Left renal pelvis (tissue), 4 donors: ENCODE measurements at places on chromosomes 1 and 21. TPM values are rescaled to one million over a fixed set of nuclear protein-coding genes. Genes with fewer than 3 reads are reported as not detected.

DNA sequence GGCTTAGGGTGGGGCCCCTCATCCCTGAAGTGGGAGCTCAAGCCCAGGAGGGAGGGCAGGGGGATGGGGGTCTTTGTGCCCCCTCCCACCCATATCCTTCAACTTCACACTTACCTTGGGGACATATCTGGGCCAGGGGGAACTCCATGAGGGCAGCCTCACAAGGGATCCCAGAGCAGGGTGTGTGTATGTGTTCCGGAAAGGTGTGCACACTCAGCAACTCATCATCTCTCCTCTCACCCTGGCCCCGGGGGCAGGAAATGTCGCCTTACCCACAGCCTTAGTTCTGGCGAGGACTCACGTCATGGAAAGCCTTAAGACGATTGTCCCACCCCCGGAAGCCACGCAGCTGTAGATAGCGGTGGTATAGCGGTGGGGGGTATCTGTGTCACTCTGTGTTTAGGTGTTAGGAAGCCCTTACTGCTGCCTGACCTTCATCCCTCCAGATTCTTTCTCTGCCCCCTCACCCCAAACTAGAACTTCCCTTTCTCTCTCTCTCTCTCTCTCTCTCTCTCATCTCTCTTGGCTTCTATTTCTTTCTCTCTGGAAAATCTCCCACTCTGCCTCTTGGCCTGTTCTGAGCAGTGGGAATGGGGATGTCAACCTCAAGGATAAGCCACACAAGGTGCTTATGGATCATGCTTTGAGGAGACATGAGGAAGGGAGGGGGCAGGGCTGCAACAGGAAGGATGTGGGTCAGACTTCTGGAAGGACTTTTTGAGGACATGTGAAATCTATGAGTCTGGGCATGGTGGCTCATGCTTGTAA is at the start of gene SH2D2A:
Gene SH2D2A (minus strand): TSS at position 288 of the 768 bp plus-strand sequence. CDS start 140 bp downstream, at position 148.
- no peak for DNase-seq

DNA sequence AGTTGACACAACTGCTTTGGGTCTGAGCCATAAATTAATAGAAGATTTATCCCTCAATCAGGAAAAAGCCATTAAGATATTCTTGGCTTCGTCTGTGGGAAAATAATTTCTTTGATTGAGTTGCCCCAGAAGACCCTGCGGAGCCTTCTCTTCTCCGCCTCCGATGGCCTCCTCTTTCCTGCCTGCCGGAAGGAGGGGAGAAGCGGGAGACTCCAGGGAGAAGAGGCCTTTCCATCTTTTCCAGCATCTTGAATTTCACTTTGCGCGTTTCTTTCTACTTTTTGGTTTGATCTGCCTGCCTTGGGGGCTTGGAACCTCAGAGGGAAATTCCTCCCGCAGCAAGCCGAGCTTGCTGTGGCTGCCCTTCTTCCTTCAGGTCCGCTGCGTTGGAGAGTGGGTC is 16.8 kb downstream of the HLX start:
- no peak for DNase-seq

DNA sequence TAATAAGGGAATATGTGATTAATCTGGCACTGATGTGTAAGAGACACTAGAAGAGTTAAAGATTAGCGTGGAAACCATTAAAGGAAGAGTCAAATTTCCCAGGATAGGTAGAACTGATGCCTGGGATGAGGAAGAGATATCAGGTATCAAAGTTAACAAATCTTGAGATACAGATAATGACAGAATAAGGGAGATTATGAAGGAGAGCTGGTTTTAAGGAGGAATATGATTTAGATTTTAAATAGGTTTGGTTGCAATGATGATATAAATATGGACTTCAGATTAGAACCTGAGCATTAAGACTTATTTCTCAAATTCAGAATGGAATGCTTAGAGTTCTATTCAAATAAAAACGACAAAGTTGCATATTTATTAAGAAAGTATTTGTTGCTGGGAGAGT is 26.2 kb downstream of the MAGI3 start:
- DNase-seq, result no peak

DNA sequence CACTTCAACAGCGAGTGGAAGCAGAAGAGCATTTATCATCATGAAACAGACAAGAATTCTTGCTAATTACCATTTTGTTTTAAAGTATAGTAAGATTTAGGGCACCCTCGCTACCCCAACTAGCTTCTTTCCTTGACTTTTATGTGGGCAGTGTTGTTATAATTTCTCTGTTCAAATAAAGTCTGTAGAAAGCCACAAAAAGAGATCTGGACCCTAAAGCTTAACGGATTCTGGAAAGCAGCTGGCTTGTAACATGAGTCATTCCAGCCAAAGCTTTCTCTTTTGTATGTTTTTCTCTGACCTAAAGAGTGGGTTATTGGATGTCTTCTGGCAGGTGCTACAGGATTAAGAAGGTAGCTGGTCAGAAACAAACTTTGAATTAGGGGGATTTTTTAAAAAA is 37.4 kb downstream of the RUNX1 start:
- DNase-seq, result no peak

DNA sequence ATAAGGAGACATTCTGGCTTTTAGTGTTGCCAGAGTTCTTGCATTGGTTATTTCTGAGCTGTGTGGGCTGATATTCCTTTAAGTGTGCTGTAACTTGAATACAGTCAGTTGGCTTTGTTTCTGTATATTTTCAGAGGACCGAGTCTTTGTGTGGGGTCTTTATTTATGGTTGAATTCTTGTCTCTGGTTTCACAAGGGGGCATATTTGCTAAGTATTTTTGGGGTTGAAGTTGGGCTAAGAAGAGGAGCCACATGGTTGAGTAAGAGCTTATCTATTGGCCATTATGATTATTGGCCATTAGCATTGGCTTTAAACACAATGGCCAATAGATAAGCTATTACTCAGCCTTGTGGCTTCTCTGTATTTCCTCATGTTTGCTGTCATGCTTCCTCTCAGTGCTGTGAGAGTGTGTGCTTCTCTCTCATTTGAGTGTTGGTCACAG is 26.3 kb upstream of the PTGFR start:
- DNase-seq, result no peak

- DNase-seq, result no peak
These were observed 28.1 kb downstream of the AHDC1 start for GRCh38 chr1:27575840-27576331.

DNA sequence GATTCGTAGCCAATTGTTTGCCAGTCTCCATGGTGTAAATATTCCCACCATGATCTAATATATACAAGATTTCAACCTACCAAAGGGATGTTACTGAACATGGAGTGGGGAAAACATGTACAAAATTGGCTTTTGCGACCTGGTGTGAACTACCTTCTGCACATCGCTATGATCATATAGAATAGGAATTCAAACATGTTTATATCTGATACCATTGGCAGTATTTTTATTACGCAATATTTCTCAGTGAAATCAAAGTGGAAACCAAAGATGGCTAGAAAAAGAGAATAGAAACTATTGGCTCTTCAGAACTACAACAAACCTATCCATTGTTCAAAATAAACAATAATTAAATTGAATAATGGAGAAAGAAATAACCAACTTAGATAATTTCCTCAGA is 285.1 kb downstream of the TPR start:
- DNase-seq, result no peak

DNA sequence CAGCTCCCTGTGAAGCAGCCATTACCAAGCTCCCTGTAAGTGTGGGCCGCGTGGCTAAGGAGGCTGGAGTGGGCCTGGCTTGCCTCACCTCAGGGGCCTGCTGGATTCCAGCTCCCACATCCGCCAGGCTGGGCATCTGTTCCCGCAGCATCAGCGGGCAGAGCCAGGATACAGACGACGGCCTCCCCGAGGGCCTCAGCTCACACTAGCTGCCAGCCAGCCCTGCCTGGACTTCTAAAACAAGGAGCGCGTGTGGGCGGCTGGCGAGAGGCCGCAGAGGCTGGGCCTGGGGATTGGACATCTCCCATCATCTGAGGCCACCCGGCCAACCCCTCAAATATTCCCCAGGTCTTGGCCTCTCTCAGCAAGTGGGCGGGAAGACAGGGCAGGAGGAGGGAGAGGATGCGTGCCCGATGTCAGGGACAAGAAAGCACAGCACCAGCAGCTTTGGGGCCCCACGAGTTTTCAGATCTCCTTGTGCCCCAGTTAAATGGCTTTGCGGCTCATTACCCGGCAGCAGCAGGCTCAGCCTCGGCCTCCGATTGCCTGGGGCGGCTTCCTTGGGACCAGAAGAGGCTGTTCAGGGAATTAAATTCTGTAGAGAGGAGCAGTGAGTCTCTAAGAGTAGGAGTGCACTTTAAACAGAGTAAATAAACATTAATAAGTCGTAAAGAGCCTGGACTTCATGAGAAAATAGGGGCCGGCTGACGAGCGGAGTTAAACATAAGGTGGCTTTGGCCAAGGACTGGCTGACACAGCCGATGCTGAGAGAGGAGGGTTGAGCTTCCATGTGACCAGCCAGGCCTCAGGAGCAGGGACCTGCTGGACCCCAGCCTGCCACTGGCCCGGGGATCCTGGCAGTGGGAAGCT is 208.9 kb upstream of the C1orf174 start:
- DNase-seq, result no peak

DNA sequence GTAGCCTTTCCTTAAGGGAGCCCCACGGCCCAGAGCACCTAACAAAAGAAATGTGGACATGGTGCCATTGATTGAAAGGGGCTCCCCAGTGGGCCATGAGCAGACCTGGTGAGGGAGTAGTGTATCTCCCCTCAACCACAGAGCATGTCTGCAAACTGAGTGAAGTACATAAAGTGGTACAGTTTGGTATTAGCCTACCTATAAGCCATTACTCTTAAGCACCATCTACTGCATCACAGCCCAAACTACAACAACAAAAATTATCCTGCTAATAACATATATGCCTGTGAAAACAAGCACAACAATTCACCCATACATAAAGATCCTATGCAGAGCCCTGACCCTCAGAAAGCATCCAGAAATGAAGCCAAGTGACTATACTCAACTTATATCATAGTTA is 407.8 kb downstream of the PTPRC start:
- no peak for DNase-seq

GRCh38 chr1:56863265-56863992 is 8.8 kb downstream of the C8A start:
- DNase-seq, result no peak

- DNase-seq, result peak; percentile 56
These were observed 236.2 kb downstream of the NFIA start for GRCh38 chr1:61318319-61319125.

DNA sequence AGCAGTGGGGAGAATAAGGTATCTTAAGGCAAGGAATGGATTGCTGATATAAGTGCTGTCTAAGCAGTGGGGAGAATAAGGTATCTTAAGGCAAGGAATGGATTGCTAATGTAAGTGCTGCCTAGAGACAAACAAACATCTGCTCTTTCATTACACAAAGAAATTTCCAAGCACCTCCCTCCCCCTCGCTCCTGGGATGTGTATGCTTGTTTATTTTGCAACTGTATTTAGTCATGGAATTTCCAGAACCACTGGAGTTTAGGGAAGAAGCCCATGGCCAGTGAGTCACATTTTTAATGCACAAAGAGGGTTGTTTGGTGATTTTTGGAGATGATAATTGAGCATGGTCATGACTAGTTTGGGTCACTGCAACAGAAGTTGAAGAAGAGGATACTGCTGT is 21.5 kb downstream of the PDPN start:
- DNase-seq, result no peak

GRCh38 chr1:46526013-46526690 is 25.3 kb downstream of the KNCN start:
- no peak for DNase-seq

DNA sequence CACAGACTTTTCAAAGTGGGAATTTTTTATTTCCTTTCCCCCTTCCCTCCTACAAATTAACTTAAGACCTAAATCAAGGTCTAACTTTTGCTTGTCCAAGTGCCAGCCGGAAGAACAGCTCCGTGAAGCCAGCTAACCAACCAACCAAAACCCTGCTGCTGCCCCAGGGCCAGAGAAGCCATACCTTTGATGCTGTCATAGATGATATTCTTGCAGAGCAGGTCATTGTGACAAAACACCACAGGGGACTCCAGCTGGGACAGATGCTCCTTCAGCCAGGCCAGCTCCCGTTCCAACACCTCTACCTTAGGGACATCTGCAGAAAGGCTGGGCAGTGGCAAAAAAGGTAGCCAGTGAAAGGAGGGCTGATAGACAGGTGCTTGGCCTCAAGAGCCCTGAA is 10.7 kb downstream of the ETNK2 start:
- no peak for DNase-seq

- no peak for DNase-seq
These were observed 44.4 kb downstream of the ZNF697 start for GRCh38 chr1:119603695-119604094.

- no peak for DNase-seq
These were observed 155.3 kb downstream of the DISC1 start for GRCh38 chr1:231781892-231782291.

DNA sequence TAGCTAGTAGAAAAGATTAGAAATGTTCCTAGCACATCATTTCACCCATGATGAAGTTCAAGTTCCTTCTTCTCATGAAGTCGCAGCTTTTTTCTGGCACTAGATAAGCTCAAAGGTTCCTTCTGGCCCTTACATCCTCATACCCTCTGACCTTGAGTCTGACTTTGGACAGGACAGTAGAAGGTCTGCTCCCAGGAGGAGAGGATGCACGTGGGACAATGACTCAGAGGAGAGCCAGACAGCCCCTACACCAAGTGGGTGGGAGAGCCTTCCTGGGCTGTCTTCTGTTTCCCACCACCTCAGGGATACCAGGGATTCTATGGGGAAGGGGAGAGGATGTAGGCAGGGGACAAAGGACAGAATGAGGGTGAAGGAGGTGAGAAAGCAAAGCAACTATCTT is 86.0 kb downstream of the HHIPL2 start:
- no peak for DNase-seq

DNA sequence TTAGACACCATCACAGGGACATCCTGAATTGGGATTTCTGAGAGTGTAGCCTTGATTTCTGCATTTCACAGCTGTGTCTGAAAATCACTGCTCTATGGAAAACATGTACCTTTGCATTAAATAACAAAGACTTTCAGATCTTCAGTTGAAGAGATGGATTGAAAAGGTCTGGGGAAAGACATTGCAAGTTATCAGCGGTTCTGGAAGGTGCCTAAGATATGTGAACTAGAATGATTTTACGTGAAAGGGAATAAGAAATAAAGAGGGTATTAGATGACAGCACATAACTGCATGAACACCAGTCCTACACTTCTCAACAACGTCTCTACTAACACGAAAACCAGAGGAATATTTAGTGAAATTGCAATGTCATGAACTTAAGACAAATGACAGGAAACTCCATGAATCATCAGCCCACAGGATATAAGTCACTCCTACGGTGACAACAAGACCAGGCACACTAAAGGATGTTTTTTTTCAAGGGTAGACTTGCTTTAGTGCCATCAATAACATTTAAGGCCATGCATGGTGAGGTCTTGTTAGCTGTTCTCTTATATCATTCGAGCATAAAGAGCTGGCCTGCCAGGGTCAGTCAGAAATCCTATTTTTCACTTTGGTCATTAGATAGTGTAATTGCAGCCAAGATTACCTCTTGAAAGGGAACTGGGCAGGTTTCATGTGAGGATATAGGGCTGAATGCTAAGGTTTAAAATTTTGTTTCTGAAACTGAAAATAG is 283.1 kb downstream of the GRIK1 start:
- peak; percentile 18 for DNase-seq

The KDF1 gene
- polyA plus RNA-seq, result 11.0 TPM

The LRRC38 gene
- not detected for polyA plus RNA-seq

The OR2L8 gene
- polyA plus RNA-seq, result not detected

The GPR52 gene
- not detected for polyA plus RNA-seq

The KRTAP7-1 gene
- not detected for polyA plus RNA-seq

The PTGER3 gene
- 25.0 TPM for polyA plus RNA-seq

The PTPN7 gene
- polyA plus RNA-seq, result 0.69 TPM

The OR2T2 gene
- not detected for polyA plus RNA-seq

The NADK gene
- 44.5 TPM for polyA plus RNA-seq

The ITPKB gene
- 22.5 TPM for polyA plus RNA-seq

The SLC5A3 gene
- polyA plus RNA-seq, result 46.9 TPM

The CFH gene
- 102 TPM for polyA plus RNA-seq

The TNNI3K gene
- 1.8 TPM for polyA plus RNA-seq

The FAM76A gene
- polyA plus RNA-seq, result 16.7 TPM

The LIPI gene
- 0.26 TPM for polyA plus RNA-seq
